Stimulated activated CD8-positive, alpha-beta memory T cell treated with anti-CD3 and anti-CD28 coated beads, Interleukin-7, amount 100 ng/mL, for 1 hour (primary cell): ENCODE measurements at places on chromosomes 2 and 18.

DNA sequence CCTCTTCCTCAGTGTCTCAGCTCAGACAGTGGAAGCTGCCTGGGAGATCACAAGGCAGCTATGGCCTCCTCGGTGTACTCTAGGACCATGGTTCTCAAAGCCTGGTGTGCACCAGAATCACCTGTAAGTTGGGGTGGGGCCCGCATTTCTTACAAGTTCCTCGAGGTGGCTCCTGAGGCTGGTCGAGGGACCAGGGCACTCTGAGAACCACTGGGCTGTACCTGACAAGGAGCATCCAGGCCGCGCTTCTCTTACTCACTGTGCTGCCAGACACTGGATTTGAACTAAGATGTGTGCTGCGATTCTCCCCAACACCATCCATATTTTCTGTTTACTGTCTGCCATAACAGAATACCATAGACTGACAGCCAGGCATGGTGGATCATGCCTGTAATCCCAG is 59.5 kb downstream of the DIPK1C start:
- no peak for DNase-seq

GRCh38 chr2:120763931-120764330 is 28.3 kb downstream of the GLI2 start:
- no peak for DNase-seq

DNA sequence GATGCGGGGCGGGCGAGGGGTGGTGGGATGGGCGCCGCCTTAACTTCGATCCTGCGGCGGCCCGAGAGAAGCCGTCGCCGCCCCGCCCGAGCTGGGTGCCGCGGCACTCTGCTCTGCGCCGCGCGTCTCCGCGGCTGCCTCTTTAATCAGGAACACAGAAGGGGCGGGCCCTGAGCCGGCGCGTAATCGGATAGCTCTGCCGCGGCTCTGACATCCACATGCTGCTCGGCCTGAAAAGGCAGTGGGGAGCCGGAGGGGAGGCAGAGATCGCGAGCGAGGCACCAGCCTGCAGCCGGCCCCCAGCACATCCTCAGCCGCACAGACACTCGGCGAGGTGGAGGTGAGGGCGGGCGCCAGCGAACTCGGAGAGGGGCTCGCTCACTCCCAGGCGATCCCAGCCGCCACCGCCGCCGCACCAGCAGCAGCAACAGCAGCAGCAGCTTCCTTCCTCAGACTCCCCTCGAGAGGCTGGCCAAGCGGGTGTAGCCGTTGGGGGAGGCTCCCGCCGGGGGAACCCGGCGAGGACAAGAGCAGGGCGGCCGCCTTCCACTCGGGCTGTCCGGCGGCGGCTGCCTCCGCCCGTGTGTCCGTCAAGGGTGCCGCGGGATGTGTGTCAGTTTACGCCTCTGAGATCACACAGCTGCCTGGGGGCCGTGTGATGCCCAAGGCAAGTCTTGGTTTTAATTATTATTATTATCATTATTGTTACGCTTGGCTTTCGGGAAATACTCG is at the start of gene NRP2:
NRP2 (plus strand) TSS at position 263 of the 732 bp plus-strand sequence. CDS start 790 bp downstream, outside the sequence.
- DNase-seq, result no peak

- DNase-seq, result no peak
Observed at GRCh38 chr2:227205701-227206100, 41.3 kb downstream of the COL4A3 start.

DNA sequence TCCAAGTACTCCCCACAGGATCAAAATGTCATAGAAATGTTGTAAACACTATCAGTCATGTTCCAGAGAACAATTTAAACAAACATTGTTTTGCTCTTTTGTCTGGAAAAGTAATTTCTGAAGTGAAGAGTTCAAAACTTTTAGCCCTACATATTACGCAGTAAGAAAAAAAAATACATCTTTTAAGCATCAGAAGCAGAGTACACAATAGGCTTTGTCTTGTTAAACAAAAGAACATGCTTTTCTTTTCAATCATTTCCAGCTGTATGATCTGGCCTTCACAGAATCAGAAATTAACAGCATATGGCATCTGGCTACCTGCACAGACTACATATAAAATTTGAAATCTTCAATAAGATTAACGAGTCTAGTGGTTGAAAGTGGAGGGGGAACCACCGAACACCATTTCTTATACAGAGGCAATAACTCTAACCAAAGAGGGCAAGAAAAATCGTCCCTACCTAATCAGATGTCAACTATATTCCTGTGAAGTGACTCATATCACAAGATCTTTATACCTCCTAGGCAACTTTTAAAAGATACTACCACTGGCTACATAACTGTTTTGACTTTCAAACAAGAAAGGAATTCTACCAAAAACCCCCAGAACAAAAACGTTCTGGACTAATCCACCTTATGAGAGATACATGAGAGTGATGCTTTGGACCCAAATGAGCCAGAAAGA is 149.3 kb downstream of the EXOC6B start:
- no peak for DNase-seq

DNA sequence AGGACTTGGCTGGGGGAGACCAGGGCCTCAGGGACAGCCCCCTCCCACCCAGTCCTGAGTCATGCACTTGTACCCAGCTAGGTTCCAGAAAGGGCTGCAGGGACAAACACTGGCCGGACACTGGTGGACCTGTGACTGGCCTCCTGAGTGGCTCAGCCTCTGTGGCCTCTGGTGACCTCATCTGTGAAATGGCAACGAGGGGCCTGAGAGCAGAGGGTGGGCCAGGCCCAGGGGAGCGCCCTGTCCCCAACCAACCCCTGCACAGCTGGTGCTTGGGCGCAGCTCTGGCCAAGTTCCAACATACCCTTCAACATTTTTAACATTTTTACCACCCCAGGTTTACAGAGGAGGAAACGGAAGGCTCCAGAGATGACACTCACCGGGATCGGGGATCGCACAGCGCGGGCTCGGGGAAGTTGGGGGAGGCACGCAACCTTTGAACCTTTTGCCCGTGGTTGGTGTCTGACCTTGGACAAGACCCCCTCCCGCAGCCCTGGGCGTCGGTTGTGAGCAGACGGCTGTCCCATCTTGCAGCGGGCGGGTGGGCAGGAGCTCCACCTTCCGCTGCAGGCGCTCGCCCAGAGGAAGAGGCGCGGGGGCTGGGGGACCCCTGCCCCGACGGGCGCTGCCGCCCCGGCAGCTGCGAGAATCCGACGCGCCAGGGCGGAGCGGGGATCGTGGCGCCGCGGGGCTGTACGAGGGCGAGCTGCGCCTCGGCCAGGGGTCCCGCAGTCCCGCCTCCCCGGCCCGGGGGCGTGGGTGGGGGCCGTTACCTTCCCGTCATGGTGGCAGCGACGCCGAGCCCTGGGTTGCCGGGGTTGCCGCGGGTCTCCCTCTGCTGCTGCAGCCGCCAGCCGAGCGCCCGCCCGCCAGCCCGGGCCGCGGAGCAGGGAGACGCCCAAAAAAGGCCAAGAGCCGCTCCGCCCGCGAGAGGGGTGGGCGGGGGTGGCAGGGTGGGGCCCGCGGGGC is 805 bp downstream of the LIMS2 start:
- DNase-seq, result no peak

GRCh38 chr2:145747715-145748114 is 1227.8 kb upstream of the ZEB2 start:
- no peak for DNase-seq

DNA sequence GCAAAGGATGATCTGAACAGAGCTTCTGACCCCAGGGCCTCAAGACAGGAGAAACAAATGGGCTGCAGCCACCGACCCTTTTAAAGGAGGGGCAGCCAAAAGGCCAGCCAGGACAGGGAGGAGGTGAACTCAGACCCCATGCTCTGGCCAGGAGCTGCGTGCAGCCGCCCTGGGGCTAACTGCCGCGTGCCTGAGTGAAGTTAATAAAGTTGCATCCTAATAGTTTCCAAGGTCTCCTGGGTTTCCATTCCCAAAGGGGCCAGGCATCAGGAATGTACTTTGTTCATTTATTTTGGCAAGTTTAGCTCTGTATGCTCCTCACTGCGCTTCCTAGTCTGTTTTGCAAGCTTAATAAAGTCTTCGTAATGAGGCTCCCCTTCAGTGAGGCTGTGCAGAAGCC is 60.7 kb downstream of the EN1 start:
- DNase-seq, result no peak

GRCh38 chr18:58859907-58860306 is 4.8 kb upstream of the ZNF532 start:
- DNase-seq, result no peak

DNA sequence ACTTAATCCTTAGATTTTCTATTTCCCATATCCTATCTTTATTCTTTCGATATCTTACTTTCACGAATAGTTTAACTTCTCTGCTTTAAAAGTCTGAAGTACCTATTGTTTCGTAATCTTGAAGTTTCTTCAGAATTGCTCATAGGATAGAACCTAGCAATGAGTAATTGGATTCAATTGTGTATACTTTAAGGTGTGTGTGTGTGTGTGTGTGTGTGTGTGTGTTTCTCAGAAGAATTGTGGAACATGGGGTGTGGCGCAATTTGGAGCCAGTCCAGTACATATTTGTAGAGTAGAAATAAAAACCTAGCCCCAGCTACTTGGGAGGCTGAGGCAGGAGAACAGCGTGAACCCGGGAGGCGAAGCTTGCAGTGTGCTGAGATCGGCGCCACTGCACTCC is 897.6 kb downstream of the BCL11A start:
- DNase-seq, result no peak

DNA sequence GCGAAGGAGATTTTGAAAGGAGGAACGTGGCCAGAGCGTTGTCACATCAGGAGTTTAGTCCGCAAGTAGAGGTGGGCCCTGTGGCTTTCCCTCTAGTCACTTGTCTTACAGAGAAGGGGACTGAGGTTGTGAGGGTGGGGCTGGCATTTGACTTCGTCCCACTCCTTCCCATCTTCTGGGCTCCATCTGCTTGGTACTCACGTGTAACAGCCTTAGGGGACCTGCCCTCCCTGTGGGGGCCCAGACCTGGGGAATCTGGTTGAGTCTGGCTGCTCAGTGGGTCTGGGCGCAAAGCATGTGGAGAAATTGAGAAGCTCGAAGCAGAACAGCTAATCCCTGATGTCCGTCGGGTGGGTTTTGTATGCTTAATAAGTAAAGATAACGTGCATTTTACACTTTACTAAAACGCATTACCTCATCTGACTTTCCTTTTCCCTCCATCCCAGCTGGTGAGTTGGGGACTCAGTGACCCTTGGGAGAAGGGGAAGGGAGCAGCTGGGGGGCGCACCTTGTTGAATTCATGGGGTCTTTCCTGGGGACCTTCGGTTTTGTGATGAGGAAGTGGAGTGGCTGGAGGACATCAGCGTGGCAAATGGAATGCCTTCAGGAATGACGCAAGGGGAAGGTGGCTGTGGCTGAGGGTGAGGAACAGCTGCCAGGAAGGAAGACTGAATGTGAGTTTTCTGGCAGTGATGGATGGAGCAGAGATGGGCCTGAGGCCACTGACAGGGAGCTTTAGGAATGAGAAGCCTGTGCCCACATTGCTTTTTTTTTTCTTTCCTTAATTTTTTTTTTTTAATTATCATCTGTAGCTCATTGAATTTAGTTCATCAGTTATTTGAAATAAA is 44.8 kb downstream of the ASAP2 start:
- DNase-seq, result no peak

DNA sequence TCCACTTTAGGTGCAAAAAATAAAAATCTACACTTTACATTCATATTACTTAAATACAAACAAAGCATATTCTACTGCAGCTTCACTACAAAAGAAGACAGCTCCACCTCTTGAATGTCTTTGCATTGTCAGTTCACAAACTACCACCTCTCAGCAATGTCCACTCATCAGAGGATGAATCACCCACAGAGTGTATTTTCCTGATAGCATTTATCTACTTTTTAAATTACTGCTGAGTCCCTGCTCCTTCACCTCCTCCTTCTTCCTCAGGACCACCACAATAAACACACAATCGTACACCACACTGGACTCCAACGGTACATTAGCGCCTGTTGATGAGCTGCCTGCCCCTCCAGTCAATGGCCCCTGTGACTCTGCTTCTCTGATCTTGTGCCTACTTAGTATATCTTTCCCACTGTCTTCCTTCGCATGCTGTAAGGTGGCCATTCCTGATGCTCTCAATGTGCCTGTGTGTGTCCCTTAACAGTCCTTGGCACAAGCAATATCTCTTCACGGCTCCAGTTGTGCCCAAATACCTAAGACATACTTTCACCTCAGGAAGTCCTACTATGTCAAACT is 120.9 kb downstream of the DHRS9 start:
- DNase-seq, result no peak

DNA sequence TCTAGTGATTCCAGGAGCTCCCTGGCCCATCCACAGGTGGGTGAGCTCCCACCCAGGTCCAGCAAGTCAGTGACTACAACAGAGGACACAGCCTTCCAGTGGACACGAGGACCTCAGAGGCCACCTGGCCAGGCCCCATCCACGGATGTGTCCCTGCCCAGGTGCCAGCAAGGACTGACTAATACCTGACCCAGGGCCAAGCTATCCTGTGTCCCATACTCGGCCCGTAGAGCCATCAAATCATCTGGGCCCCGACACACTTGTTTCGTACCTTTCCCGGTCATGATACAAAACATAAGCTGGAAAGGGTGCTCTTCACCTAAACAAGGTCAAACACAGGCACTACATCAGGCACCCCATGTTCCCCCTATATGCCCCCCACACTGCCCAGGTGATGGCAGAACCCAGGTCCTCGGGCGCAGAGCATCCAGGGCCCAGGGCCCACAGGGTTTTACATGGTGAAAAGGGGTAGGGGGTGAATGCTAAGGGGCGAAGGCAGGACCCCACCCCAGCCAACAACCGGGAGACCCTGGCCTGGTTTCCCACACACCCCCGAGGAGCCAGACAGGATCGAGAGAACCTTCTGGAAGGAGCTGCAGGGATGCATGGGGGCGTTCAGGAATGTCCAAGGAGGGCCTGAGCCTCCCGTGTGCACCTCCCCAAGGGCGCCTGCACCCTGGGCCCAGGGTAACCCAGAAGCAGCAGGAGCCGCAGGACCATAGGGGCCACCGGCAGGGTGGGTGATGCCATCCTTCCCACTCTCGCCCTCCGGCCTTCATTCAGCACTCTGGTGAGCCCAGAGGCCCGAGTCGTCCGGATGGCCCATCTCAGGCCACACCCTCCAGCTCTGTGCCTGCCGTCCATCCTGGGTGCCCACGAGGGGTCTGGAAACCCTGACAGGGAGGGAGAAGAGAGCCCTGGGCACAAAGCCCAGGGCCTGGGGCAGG is 94.3 kb downstream of the HDAC4 start:
- no peak for DNase-seq

DNA sequence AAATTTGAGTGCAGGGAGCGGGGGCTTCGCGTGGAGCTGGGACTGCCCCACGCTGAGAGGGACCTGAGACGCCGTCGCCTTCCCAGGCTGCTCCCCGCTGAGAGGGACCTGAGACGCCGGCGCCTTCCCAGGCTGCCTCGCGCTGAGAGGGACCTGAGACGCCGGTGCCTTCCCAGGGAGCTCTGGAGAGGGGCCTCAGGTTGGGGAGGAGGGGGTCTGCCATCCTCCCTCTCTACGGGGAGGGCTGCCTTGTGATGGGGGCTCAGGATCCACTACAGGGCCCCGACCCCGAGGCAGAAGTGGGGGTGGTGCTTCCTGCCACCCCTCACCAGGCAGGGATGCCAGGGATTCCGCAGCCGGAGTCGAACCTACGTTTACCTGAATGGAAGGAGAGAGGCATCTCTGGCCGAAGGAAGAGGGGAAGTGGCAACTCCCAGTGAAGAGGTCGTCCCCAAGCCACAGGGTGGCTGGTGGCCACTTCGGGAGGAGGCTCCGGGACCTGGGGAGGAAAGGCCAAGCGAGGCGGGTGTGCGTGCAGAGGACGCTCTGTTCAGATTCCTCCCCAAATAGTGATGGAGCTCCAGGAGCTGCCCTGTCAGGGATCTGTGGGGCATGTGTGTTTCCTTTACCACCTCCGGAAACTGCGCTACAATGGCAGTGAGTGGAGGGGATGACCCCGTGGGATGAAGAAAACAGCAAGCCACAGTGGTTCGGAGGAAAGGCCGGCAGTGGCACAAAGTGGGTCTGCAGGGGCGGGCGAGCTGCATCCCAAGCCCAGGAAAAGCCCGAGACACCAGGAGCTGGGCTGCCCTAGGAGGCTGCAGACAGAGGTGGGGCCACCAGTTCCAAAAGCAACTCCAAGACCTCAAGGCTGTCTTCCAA is 108.2 kb upstream of the CTDP1 start:
- no peak for DNase-seq
